ENCODE measurements at places on chromosomes 12 and 14.
A peak's percentile ranks its signal among the peaks of the same experiment; 100 is the strongest.

DNA sequence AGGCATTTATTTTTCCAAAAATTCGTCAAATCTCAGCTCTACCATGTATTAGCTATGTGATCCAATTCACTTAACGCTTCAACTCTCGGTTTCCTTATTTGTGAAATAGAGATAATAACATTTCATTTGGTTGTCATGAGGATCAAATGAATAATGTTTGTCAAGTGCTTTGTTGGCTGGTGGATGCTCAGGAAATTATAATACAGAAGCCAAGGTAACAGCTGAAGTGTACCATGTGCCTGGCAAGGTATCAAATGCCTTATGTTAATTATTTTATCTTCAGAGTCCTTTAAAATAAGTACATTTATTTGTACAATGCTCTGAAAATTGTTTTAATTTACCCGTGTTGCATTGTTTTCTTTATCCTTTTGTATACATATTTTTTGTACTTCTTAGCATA lies 6.1 kb upstream of the PRKCH start:
- DNase-seq: no peak

- DNase-seq: no peak
Observed at GRCh38 chr12:89874146-89874545, 165.5 kb upstream of the ATP2B1 start.

GRCh38 chr14:60756847-60757246 lies 22.3 kb downstream of the MNAT1 start:
- no peak for DNase-seq

DNA sequence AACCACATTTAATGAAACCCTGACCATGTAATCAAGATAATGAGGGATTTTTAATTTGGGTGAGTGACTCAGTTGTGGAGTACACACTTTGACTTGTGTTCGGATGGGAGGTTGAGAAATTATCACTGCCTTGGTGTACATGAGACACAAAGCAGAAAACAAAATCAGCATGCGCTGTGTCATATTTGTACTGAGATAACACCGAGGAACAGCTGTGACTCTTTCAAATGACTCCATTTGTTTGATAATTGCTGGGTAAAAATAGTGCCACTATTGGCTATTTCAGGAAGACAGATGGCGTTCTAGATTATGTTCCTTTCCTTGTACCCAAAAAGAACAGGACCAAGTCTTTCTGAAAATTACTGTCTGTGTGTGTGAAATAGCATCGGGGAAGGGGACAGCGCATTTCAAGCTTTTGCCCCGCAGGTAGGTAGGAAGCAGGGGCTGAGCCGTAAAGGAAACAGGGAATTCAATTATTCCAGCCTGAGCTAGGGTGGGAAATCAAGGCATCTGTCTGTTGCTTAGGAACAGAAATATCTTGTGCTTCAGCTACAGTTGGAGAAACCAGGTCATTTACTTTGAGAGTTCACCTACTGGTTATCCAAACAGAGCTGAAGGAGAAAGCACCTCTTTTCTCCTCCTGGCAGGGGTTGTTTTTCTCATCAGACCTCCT lies 114.3 kb downstream of the SNAPC1 start:
- peak; percentile 18 for DNase-seq

GRCh38 chr14:99706107-99706900 lies 22.2 kb downstream of the CYP46A1 start:
- DNase-seq: no peak

DNA sequence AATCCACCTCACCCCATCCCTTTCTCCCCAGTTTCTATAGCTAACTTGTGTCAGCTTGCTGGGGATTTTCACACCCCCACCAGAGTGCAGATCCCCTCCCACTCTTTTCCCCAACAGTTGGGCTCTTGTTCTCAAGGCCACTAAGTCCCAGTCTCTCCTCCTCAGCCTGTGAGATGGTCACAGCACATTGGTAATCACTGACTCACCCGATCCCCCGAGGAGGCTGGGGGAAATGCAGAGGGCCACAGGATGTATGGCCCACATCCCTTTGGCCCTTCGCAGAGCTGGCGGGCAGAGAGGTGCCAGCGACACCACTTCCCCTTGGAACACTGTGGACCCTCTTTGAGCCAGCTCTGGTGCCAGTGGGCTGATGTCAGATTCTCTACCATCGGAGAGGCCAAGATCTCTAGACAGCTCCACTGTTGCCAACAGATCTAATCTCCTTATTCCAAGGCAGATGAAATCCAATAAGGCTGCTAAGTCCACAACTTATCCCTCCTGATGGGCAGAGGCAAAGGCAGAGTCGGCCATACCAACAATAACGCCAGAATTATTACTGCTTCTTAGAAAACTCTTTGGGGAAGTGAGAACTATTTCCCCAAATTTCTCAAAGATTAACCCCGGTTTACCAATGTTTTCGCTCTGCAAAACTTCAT lies 1.6 kb downstream of the FMNL3 start:
- peak; percentile 55 for DNase-seq

DNA sequence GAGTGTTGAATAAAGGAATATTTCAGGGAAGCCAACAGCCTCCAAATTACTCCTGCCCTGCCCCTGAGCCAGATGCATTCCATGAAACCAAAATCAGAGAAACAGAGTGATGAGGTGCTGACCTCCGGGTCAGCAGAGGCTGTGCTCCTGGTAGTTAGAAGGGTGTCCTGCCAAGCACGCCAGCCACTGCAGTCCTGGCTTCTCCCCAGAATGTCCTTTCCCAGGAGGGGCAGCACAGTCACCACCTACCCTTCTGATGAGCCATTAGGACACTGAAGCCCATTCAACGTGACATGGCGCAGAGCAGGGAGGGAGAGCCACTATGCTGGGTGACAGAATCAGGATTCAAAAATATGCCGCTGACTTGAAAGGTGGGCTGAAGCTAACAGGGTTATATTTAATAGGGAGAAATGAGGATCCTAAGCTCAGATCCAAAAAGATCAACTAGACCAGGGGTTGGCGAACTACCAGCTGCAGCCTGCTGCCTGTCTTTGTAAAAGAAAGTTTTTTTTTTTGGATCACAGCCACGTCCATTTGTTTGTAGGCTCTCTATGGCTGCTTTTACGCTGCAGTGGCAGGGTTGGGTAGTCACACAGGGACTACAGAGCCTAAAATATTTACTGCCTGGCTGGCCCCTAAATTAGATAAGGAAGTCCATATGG lies 34.5 kb upstream of the PLEK2 start:
- DNase-seq: no peak

GRCh38 chr14:50530358-50530757 lies 2.0 kb downstream of the MAP4K5 start:
- no peak for DNase-seq

GRCh38 chr12:121524196-121524916 lies 56.5 kb downstream of the KDM2B start:
- DNase-seq: no peak

DNA sequence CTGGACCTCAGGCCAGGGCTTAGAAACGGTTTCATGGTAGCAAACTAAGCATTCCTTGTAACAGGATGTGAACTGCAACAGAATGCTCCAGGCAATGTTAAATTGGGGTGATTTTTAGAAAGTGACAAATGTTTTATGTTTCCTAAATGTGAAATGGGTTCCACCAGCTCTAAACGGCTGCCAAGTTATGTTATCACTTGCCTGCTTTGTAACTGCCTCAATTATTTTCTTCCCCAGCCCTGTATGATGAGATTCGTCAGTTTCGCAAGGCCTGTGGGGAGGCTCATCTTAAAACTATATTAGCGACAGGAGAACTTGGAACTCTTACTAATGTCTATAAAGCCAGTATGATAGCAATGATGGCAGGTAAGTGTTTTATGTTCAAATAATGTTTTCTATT lies 70.9 kb downstream of the DERA start:
- DNase-seq: no peak

GRCh38 chr12:25691865-25692114 lies 138.7 kb upstream of the LMNTD1 start:
- DNase-seq: no peak

- no peak for DNase-seq
Observed at GRCh38 chr12:79988368-79988767, 53.5 kb upstream of the PPP1R12A start.

GRCh38 chr14:100675699-100676684 lies 50.7 kb upstream of the DLK1 start:
- no peak for DNase-seq

- no peak for DNase-seq
Observed at GRCh38 chr14:72515779-72516770, 377.8 kb downstream of the DPF3 start.

GRCh38 chr12:23687947-23688346 lies 261.5 kb downstream of the SOX5 start:
- no peak for DNase-seq

DNA sequence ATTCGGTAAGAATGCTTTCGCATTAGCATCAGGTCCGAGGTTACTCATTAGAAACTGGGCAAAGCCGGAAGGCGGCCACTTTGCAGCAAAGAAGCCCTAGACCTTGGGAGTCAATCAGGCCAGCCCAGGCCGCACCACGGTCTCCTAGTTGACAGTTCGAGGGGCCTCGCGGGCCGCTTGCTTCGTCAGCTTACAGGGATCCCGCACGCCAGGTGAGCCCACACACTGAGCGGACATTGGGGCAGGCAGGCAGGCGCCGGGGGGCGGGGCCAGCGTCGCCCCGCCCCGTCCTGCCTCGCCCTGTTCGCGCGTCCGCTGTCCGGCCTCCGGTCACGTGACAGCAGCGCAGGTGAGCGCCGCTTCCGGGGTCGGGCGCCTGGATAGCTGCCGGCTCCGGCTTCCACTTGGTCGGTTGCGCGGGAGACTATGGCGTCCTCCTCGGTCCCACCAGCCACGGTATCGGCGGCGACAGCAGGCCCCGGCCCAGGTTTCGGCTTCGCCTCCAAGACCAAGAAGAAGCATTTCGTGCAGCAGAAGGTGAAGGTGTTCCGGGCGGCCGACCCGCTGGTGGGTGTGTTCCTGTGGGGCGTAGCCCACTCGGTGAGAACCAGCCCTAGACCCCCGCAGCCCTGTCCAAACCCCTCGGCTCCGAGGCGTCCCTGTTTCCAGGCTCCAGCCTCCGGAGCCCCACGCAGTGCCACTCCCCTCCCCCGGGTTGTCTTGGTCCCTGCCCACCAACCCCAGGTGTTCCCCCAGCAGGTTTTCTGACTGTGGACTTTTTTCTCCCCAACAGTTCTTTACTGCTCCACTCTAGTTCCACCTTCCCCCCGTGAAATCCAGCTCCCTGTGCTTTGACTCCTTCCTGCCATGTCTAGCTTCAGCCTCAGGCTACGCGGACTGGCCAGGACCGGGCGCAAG lies at the start of gene PIP4K2C:
PIP4K2C (plus strand) TSS at position 329 of the 918 bp plus-strand sequence; CDS start at position 427, 98 bp downstream.
- peak; percentile 95 for DNase-seq

DNA sequence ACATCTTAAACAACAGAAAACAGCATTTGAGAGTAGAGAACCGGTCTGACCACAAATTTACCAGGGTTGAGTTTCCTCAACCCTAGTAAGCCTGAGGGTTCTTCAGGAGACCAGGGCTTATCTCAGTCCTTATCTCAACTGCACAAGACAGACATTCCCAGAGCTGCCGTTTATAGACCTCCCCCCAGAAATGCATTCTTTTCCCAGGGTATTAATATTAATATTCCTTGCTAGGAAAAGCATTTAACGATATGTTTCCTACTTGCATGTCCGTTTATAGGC lies 12.3 kb downstream of the TMEM117 start:
- DNase-seq: no peak

- DNase-seq: peak; percentile 71
Observed at GRCh38 chr12:110371408-110372055, 32.0 kb downstream of the ANAPC7 start.

DNA sequence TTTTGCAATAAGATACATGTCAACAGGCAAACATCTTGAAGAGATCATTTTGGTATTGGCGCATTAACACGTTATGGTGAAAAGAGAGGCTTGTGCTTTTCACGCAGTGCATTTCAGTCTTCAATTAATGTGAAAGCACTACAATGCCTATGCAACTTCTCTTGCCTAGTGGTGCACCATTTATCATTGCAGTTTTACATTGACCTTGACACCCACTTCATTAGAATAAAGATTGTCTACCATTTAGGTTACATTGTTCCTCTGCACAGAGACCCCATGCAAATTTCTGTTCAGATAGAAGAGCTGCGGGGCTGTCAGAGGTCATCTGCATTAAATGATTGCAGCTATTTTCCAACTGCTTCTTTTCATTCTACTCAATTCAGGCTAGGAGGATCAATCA lies 212.2 kb upstream of the NPAS3 start:
- no peak for DNase-seq

GRCh38 chr12:6765048-6765633 lies 1.0 kb upstream of the PTMS start:
- no peak for DNase-seq

DNA sequence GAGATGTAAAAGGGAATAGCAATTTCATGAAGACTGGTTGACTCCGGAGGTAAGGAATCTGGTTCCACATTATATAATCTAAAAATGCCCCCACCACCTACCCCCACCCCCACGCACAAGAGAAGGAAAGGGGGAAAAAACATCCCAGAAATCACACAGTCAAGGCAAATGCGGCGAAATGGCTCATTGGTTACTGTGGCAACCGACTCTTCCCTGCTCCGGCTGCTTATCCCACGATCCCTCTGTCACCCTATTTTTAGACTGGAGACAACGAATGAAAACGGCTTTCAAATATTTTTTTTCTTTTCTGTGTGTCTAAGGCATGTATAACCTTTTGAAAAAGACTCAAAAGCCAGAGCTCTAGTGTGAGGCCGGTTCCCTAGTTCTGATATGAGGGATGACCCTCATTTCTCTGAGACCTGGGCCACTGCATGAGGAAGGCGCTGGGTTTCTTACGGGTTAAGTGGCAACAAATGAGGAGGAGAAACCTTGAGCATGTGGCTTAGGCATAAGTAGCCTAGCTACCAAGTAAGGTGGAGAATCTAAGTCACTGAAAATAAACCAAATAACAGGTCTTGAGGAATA lies 148.3 kb upstream of the GRIN2B start:
- DNase-seq: no peak

DNA sequence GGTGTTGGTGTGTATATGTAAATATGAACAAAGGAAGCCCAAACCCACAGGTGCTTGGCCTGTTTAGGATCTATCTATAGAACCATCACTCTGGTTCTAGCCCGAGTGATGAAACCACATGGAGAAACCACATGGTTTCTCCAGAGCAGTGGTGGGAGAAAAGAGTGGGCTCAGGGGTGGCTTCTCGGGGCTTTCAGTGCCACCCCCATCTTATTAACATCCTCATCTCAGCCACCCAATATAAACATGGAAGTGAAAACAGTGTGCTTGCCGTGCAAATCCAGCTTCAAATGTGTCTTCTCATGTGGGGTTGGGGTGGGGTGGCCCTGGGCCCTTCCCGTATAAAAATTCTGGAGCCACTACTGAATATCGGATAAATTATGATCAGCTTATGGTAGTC lies 109.0 kb downstream of the STAB2 start:
- DNase-seq: no peak
